ENCODE measurements at places on chromosomes 5 and 9. TPM values are rescaled to one million over a fixed set of nuclear protein-coding genes. Genes with fewer than 3 reads are reported as not detected.

The TXNDC8 gene
- not detected for total RNA-seq

The LHFPL2 gene
- 39.0 TPM for total RNA-seq

The TYRP1 gene
- not detected for total RNA-seq

The PCDHB8 gene
- 0.25 TPM for total RNA-seq

The ANGPTL2 gene
- total RNA-seq = 0.06 TPM

The AK3 gene
- total RNA-seq = 62.7 TPM

The KCNV2 gene
- not detected for total RNA-seq

The SLC25A48 gene
- total RNA-seq = 0.15 TPM

The FAXDC2 gene
- 0.16 TPM for total RNA-seq

The SLC6A3 gene
- total RNA-seq = 0.15 TPM

The TCF7 gene
- total RNA-seq = 16.9 TPM

The C5orf52 gene
- not detected for total RNA-seq

The RGS7BP gene
- total RNA-seq = not detected

The NTNG2 gene
- total RNA-seq = 3.4 TPM

The IFNA13 gene
- not detected for total RNA-seq

The PAIP1 gene
- 118 TPM for total RNA-seq

The VAV2 gene
- 39.3 TPM for total RNA-seq

The DDX4 gene
- total RNA-seq = not detected

The MARVELD2 gene
- total RNA-seq = 2.6 TPM

The FSTL4 gene
- 4.8 TPM for total RNA-seq

The KLHL3 gene
- 0.18 TPM for total RNA-seq

The FBXL7 gene
- 1.3 TPM for total RNA-seq

The GRIN3A gene
- total RNA-seq = not detected

The LCN12 gene
- 0.81 TPM for total RNA-seq

The SARDH gene
- total RNA-seq = 0.05 TPM

The PSAT1 gene
- total RNA-seq = 165 TPM

The SLF1 gene
- total RNA-seq = 7.4 TPM

The LIX1 gene
- not detected for total RNA-seq
